ENCODE measurements at places on chromosomes 1 and 21.

DNA sequence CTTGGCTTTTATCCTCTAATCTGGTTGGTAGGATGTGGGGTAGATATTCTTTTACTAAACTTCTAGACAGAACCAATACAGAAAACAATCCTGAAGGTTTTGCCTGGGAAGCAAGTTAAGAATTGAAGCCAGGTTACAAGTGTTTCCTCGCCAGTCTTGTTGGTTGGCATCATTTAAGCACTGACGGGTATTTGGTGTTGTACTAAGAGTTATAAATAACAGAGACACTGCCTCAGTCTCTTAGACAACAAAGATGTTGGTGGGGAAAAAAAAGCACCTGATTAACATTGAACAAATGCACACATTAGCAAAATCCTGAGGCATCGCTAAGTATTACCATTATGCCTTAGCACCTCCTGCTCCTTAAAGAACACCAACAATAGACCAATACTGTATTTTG is 272.2 kb downstream of the BRINP2 start:
- no peak for DNase-seq

DNA sequence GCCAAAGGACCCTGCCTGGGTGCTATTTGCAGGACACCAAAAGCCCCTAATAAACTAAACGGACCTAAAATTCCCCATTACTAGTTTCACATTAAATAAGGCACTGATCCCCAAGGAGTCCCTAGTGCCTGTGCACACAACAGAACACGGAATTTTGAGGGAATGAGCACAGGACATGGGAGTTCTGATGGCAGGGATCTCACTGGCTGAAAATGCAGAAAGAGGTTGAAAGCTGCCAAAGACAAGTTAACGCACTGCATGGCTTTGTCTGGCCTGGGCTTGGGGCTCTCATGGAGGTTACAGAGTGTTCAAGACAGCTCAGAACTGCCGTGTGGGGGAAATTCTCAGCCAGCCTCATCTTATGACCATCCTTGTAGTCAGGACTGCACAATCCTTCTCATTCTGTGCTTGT is 15.6 kb upstream of the ATP1B1 start:
- no peak for DNase-seq

GRCh38 chr1:27136236-27136551 is 18.7 kb downstream of the SLC9A1 start:
- DNase-seq, result no peak

- DNase-seq, result no peak
Observed at GRCh38 chr1:242467556-242468145, 56.8 kb downstream of the PLD5 start.

DNA sequence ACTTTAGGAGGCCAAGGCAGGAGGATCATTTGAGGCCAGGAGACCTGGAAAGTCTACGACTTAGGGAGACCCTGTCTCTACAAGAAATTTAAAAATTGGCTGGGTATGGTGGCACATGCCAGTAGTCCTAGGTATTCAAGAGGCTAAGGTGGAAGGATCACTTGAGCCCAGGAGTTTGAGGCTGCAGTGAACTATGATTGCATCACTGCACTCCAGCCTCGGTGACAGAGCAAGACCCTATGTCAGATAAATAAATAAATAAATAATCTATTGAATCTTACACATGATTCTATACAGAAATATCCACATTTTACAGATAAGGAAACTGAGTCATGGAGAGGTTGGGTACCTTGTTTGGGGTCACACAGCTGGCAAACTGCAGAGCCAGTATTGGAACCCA is 89.1 kb downstream of the MAN1C1 start:
- no peak for DNase-seq
